GM12878 (cell line): ENCODE measurements at places on chromosomes 11 and 22.

GRCh38 chr11:70247710-70248072, 22.8 kb upstream of the PPFIA1 start:
- DNase-seq: no peak

GRCh38 chr11:115047631-115048030, 369.3 kb downstream of the NXPE2 start:
- DNase-seq: no peak

- no peak for DNase-seq
Measured at GRCh38 chr11:16049611-16050010, 306.7 kb downstream of the SOX6 start.

GRCh38 chr11:102986815-102987214, 31.3 kb upstream of the MMP13 start:
- no peak for DNase-seq

DNA sequence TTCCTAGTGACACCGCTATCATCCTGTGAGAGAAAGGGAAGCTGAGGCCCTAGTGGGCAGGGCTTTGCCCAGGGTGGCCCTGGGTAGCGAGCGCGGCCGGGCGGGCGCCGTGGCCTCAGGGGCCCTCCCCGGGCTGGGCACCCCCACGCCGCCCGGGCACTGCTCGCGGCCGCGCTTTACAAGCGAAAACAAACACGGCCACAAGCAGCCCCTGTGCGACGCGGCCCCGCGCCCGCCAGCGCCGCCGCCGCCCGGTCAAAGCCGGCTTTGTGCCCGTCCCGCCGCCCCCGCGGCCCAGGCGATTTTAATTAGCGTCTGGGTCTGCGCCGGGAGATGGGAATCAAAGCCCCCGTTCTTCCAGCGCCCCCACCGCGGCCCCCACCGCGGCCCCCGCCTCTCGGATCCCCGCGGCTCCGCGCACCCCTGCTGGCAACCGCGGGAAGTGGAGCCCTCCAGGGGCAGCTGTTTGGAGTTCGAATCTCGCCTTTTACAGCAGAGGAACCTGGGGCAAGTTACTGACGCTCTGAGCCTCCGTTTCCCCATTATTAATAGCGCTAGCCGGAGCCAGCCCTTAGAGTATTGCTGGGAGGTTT, 47.9 kb downstream of the CHRDL2 start:
- no peak for DNase-seq

- no peak for DNase-seq
Measured at GRCh38 chr11:75839851-75840250, 24.8 kb downstream of the UVRAG start.

DNA sequence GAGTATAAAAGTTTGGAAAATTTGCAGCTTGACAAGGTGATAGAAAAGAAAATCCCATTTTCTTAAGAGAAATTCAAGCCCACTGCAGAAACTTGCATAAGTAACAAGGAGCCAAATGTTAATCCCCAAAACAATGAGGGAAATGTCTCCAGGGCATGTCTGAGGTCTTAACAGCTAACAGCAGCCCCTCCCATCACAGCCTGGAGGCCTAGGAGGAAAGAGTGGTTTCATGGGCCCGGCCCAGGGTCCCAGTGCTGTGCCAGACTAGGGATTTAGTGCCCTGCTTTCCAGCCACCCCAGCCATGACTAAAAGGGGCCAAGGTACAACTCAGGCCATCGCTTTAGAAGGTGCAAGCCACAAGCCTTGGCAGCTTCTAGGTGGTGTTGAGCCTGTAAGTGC, 123.7 kb upstream of the TRPC6 start:
- no peak for DNase-seq

DNA sequence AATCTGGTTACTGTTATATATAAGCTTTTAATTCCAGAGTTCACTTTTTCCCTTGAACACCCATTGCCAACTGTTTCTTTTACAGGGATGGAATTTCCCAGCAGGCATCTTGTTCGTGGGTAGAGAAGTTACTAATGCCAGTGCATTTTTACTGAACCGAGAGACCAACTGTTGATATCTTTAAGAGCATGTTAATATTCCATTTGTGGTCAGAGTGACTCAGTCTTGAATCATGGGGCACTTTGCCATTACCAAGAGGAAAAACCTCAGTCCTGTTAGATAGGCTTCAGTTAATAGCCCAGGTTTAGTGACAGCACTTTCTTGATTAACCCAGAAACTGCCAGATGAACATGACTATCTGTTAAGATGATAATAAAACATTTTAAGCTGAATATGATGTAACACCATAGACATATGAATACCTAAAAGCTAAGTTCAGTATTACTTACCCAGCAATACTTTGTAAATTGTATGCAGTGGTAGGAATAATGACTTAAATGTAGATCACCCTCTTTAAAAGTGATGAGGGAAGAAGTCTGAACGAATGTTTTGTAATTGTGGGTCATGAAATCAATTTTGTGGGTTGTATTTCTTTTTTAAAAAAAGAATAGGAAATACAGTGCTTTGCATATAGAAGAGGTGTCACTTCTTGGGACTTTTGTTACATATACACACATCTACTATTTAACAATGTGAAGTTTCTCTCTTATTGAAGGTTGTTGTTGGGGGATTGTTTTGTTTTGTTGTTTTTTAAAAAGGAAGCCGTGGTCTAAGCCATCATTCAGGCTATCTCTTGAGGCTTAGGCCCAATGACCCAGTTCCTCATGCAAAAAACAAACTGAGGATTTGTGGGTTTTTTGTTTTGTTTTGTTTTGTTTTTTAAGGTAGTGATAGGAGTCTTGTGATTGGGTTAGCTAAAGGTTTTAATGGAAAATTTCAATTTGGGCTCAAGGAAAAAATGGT, 79.2 kb upstream of the GRIK4 start:
- peak; percentile 33 for DNase-seq

DNA sequence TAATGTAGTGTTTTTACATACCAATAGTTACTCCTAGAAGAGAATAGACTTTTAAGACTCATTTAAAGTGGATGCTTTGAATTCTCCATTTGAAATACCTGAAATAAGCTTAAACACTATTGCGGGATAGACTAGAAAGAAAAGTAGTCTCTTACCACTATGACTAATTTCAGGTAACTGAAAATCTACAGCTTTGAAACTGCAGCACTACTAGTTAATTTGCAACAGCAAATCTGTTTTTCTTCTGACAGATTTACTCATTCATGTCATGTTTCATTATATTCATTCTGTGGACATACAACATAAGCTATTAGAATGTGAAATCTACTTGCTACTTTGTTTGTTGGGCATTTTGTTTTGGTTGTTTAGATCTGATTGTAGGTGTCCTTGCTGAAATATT, 153.6 kb downstream of the MAML2 start:
- DNase-seq: no peak

DNA sequence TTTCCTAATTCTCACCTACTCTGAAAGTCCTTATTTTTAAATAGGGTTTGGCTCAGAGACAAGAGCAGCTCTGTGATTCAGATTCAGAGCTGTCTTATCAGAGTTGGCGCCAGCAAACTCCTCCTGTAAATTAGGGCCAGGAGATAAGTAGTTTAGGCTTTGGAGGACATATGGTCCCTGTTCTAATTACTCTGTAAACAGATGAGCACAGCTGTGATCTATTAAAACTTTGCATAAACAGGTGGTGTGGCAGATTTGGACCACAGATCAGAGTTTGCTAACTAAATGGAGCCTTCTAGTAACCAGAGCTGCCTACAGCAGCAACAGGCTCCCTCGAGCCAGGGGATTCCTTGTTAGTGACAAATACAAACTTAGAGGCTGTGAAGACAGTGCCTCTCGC, 27.9 kb downstream of the YPEL1 start:
- no peak for DNase-seq

DNA sequence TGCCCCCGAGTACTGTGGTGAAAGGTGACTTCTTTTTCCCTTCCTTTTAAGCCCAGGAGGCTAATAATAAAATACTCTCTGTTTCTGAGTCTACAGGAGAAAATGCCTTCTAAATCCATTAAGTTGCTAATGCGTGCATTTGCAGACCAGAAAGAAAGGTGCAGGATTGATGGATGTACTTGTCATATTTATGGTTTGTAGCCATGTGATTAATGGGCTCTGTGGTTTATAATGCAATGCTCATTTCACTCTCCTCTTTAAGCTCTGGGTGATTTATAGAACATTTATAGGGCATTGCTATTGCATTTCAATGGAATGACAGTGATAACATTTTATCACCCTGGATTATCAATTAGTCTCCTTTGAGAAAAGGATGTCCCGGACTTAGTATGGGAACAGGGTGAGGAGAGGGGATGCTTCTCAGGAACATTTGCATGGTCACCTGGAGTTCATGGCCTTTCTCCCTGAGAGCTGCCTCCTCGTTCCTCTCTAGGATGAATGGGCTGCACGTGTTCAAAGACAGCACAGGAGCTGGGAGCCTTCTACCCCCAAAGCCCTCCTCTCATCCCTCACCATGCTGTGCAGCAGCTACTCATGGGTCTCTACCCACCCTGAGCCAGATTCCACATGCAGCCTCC, 82.8 kb upstream of the HMGXB4 start:
- DNase-seq: no peak

DNA sequence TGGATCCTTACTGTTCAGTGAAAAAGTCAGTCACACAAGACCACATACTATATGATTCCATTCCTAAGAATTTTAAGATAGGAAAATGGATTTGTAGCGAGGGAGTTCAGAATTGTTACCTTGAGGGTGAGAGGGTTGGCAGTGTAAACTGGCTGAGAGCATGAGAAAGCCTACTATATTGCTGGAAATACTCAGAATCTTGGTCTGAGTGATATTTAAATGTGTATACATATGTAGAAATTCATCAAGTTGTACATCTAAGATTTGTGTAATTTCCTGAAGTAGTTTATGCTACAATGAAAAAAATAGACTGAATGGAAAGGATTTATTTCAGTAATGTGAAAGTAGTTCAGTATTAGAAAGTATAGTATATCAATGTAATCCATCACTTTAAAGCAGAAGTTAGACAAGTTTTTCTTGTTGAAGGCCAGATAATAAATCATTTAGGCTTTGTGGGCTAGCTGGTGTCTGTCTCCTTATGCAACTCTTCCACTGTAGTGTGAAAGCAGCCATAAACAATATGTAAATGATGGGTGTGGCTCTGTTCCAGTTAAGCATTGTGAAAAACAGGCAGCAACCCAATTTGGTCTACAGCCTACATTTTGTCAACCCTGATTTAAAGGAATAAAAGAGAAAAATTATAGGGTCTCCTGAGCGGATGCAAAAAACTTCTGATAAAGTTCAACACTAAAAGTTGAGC, 127.2 kb upstream of the THY1 start:
- no peak for DNase-seq

DNA sequence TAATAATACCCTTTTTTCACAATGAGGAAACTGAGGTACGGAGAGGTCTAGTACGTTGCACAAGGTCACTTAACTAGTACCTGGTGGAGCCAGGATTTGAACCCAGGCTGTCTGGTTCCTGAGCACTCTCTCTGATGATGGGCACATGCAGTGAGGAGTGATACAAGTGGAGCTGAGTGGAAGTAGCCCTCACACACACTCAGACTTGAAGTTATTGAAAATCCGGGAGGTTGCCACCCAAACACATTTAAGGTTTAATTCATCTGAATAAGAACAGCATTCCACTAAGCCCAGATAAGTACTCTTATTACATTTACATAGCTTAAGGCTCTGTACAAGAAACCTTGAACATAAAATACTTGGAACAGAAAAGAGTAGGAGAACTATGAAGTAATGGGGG, 4.8 kb downstream of the GRAP2 start:
- DNase-seq: no peak

- DNase-seq: no peak
Measured at GRCh38 chr22:19040391-19040861, 81.8 kb downstream of the DGCR2 start.

DNA sequence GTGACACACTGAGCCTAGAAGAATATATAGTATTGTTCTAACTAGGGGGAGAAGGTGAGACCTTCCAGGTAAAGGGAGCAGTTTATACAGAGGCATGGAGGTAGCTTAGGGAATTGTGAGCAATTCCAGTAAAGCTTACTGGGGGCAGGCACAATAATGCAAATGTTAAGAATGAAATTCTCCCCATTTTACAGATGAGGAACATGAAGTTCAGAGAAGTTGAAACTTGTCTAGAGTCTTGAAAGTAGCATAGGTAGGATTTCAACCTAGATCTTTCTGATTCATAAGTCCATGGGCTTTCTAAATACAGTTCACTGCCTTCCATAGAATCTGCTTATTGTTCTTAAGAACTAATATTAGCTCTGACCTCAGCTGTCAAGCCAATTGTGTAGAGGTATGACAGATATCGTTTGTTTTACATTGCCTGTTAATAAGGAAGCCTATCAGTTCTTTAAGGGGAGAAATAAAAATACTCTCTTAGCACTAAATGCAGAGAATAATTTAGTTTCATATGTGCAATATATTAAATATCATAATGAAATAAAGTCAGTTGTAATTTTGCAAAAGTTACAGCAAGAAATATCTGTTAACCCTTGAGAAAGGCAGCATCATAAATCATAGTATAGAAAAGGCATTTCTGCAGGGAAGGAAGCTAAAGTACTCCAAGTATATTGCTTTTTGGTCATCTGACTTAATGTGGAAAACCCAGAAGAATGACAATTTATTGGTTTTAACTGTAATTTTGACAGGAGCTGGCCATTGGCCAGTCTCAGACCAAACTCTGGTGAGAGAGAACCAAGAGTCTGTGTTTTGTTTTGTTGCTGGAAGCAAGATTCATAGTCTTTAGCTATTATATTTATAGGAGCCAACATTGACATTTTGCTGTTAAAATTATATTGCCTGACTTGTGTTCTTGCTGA, 181.8 kb downstream of the UVRAG start:
- no peak for DNase-seq
